ENCODE measurements at places on chromosomes 5 and 9. TPM values are rescaled to one million over a fixed set of nuclear protein-coding genes. Genes with fewer than 3 reads are reported as not detected.

DNA sequence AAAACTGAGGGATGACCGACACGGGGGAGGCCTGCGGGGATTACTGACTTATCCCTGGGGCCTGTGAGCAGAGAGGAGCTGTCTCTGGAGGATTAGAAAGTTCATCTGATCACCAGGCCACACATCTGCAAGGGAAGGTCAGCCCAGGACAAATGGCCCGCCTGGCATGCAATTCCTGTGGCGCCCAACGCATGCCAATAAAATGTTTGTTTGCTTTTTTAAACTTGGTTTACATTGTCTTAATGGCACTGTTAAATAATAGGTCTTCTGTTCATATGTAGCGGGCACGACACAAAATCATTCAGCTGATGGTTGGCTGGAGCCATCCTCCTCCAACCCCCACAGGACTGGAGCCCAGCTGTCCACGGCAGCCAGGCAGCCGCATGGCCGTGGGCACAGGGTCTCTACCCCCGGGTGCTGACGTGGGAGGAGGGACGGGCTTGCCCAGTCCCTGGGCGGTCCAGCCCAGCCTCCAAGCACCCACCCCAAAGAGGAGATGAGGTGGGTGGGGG, 41.0 kb upstream of the SLC12A7 start:
- no peak for DNase-seq

GRCh38 chr9:4299005-4299795, 668 bp downstream of the GLIS3 start:
- peak; percentile 61 for DNase-seq

DNA sequence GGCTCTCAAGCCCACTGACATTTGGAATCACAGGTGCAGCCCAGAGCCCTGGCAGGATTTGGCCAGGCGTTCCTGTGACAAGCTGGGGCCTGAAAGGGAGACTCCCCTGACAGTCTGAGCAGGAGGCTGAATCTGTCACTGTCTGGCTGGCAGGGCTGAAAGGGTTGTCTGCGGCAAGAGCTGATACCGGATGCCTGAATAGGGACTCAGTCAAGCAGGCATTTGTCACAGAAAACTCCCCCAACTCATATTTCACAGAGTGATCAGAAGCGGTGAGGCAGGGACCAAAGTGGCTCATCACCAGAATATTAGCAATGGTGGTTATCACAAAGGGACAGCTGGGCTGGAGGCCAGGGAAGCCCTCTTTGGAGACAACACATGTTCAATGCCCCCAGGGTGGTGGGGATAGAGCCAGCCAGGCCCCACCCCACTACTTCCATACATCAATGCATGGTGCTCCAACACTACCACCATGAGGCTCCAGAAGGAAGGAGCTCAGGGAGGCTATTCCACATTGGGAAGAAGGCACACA, 295.5 kb downstream of the DTWD2 start:
- DNase-seq = no peak

GRCh38 chr9:16063241-16063591, 510.4 kb downstream of the CCDC171 start:
- no peak for DNase-seq

Gene ITGA2
- total RNA-seq = 2.1 TPM

Gene CACNA1B
- 0.05 TPM for total RNA-seq

GRCh38 chr5:172868924-172869591, 35.0 kb downstream of the ERGIC1 start:
- DNase-seq = peak; percentile 22

GRCh38 chr5:31530541-31531265, 1.2 kb downstream of the DROSHA start:
- DNase-seq = no peak

Gene IL17B
- not detected for total RNA-seq

- DNase-seq = no peak
Observed at GRCh38 chr9:89505048-89505447, 7.1 kb upstream of the SEMA4D start.

DNA sequence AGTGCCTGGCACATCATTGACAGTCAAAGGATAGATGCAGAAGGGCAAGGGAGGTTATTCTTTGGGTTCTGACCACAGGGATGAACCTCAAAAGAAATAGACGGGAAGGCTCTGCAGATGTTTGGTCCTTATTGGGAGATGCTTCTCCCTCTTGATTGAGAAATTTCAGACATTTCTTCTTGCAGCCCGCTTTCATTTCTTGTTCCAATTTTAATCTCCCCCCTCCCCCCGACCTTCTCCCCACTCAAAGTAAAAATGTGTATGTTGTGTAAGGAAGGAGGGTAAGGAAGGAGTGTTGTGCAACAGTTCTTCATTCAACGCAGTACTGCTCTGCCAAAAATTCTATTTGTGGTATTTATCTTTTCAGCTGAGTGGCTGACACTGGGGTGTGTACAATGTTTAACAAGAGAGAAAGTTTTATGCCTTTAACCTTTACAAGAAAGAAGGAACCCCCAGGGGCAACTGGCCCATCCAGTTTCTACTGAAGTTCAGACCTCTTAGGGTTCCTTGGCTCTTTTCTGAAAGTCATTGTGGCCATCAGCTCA, 46.3 kb upstream of the TNFSF15 start:
- DNase-seq = no peak

Gene INSL6
- not detected for total RNA-seq

DNA sequence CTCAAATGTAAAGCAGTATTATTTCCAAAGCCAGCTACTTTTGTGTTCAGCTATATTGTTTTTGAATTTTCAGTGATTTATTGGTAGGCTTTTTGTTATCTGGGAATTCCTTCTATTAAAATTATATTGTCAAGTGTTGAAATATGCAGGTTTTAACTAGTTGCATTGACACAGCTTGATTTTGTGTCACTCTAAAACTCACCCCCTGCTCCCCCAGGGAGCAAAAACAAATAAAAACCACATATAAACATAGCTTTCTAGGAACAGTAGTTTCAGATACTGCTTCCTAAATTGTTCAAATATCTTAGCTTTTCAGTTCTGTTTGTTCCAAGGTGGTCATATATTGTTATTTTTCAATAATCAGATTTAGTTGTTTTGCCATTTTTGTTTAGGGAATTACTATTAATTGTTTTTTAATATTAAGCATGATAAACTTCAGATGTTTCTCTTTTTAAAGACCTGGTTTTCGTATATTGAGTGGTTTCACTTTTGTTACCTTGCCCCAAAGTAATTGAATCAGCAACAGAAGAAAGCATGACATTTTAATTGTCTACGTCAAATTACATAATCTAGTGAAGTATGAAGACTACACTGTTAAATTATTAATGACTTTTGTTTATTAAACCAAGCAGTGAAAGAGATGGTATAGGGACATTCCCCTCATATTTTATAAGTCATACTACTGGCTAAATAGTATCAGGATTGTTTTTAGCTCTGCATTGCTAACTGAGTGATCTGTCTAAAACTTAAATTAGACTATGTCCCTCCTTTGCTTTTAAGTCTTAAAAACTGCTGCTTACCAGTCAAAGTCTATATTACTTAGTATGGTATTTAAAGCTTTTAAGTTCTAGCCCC, 43.4 kb downstream of the ERBIN start:
- no peak for DNase-seq

DNA sequence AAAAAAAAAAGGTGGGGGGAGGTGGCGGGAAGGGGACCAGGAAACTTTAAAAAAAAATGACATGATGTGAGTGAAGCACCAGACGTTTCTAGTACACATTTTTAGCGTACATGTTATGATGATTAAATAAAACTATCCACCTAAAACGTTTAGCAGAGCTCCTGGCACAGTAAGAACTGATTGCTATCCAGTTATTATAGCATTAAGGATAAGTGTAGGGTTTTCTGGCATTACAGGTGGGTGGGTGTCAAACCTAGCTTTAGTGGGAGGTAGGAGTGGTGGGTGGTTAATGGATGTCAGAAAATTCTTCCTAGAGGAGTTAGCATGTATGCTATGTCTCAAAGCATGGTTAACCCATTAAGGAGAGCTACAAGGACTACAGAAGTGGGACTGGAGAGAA, 2329.5 kb downstream of the MAT2B start:
- DNase-seq = no peak

Gene ESM1
- not detected for total RNA-seq

DNA sequence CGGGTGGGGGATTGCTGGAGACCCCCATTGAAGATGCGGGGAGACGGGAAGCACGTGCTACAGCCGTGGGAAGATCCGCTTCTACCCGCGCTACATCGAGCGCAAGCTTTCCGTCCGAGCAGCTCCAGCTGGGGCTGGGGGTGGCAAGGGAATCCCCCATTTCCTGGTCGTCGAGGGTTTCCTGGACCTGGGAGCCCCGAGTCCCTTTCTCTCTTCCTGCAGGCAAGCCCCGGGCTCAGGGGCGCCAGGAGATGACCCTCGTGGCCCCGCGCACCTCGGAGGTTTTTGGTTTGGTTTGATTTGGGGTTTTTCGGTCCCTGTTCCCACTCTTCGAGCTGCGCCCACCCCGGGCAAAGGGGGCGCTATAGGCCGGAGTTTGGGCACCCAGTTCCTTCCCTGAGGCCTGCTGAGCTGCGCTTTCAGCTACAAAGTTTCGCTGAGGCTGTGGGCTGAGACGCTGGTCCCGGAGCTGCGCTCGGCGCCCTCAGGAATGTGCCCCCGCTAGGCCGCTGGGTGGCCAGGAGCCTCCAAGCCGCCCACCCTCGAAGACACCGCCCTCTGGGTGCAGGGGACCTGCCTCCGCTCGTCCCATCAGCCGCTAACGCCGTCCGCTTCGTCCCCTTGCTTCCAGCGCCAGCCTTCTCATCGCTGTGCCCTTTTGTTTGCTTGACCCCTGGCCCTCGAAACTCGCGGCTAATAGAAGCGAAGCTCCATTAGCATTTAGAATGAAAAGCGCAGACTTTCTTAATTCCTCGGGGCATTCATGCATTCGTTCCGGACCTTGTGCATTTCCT, 2.9 kb downstream of the NR4A3 start:
- peak; percentile 81 for DNase-seq

GRCh38 chr9:124868511-124869465, 6.9 kb downstream of the ARPC5L start:
- DNase-seq = peak; percentile 86

DNA sequence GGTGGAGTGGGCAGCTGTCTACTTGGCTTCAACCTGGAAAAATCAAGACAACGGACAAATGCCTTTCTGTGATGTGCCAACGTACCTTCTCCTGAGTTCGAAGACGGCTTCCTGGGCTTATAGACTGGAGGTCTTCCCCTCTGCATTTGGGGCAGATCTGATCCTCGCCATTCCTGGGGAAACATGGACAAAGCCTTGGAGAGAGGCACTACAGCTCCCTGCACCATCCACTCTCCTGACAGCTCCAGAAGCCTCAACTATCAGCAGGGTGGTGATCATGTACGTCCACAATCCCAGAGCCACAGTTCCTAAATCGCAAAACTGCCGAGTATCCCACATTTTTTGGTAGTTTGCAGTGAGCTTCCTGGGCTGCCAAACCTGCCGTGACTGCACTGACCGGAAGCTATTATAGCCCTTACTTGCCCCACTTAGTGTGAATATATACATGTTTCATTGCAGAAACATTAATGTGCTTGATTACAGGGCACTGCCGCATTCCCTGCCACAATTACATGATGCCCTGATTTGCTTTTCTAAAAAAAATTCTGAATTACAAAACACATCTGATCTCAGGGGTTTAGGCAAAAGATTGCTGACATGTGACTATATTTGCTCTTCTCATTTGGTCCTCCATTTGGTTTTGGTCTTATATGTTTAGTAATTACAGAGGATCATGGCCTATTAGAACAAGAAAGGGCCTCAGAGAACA, 2.8 kb downstream of the TRAF1 start:
- DNase-seq = no peak

- peak; percentile 14 for DNase-seq
Observed at GRCh38 chr5:107476783-107477182, 194.0 kb downstream of the EFNA5 start.

- DNase-seq = no peak
Observed at GRCh38 chr5:168136340-168136739, 155.1 kb upstream of the WWC1 start.

DNA sequence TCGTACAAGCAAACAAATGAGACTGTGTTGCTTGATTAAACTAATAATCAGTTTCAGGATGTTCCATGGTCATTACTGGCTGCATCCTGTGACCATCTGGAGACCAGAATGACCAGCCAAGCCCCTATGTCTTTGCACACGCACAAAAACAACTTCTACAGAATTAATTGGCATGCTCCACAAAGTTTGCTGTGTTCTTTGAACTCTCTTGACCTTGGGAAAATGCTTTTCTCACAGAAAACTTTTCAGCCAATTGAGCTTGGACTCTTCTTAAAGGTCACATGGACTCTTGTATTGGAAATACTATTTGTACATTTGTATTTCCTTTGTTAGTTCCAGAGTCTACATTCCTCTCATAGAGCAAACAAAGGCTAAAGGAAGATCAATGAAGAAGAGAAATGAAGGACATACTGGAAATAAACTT, 147.8 kb downstream of the ARRDC3 start:
- DNase-seq = no peak

Gene MPDZ
- not detected for total RNA-seq

- peak; percentile 79 for DNase-seq
Observed at GRCh38 chr9:84315278-84315877, 25.2 kb downstream of the SLC28A3 start.

Gene RAI14
- total RNA-seq = 6.7 TPM

Gene PAEP
- total RNA-seq = not detected

Gene SPAG8
- total RNA-seq = 1.1 TPM

- DNase-seq = no peak
Observed at GRCh38 chr5:133841831-133842750, 126.3 kb downstream of the C5orf15 start.

- DNase-seq = no peak
Observed at GRCh38 chr5:85278193-85278592, 893.5 kb upstream of the EDIL3 start.

- no peak for DNase-seq
Observed at GRCh38 chr9:95045751-95046150, 271.8 kb downstream of the FANCC start.

- no peak for DNase-seq
Observed at GRCh38 chr9:111805830-111806241, 11.1 kb upstream of the SHOC1 start.

- DNase-seq = no peak
Observed at GRCh38 chr5:126445502-126446174, 22.4 kb downstream of the GRAMD2B start.

DNA sequence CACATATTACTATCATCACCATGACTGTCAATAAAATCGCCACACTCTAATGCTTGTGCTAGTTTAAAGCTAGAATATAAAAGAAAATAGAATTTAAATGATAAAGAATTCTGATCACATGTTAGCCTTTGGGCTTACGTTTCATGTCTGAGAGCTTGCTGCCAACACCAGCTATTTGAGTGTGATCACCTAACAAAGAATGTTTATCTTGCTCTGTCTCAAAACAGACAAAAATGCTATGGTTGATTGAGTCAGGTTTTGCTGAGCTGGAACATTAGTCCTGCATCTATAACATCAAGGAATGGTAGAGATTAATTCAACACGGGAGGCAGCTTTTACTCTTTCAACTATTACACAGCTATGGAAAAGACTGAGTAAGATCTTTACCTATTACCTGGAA, 50.7 kb downstream of the MSX2 start:
- no peak for DNase-seq

GRCh38 chr9:37990404-37991015, 78.5 kb downstream of the SHB start:
- DNase-seq = no peak
